Cardiac muscle cell (in vitro differentiated cells and primary cell): ENCODE measurements at places on chromosomes 12 and 14.

DNA sequence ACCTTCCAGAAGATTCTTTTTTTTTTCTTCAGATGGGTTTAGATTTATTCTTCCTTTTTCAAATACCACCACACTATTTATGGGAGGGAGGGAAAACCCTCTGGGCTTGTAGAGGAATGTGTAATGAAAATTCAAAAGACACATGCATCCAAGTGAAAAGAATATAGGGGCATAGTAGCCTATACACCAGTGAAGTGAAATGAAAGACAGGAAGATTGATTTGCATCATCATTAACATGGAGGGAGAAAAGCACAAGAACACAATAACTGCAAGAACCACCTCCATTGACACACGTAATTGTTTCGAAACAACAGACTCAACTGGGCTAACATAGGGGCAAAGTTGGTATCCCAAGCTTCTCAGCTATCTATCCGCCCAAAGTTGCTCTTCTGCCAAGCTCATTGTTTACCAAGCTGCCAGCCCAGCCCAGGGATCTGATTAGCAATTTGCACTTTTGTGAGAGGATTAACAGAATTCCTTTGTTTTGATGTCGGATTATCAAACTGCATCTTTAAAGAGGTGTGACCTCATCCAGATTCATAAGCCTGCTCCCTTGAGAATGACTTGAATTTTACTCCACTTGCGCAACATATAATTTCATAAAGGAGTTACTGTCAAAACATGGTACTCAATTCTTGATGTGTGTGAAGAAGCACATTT lies 430.5 kb upstream of the SOX5 start:
- no peak for DNase-seq

DNA sequence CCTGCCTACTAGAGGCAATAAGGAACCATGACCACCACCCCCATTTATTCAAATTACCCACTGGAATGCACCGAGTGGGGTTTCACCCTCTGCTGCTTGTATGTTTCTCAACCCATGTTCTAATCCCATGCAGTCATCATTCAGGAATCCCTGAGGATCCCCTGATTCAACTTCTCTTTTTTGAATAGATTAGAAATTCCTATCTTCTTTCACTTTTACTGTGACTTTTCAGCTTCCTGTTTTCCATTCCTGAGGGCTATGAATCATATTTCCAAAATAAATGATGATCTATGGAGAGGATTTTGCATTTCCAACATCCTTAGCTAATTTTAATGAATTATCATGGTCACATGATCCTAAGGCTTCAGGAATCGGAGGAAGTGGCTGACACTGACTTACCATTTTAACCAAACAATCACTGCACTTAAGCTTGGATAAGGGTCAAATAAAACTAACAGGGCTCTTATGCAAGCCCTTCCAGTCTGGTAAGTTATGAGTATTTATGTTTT lies 19.4 kb upstream of the P2RX4 start:
- peak; percentile 91 for DNase-seq

GRCh38 chr14:27917896-27918295 lies 848.7 kb upstream of the FOXG1 start:
- DNase-seq: no peak

- peak; percentile 93 for DNase-seq
These were observed at the start of gene SAMD4A for GRCh38 chr14:54566410-54567223. Gene SAMD4A, plus strand, starts transcription at chr14:54567128. Its CDS starts 789 bp downstream, at chr14:54567917.

- no peak for DNase-seq
These were observed 27.1 kb downstream of the KCTD10 start for GRCh38 chr12:109449845-109450532.

DNA sequence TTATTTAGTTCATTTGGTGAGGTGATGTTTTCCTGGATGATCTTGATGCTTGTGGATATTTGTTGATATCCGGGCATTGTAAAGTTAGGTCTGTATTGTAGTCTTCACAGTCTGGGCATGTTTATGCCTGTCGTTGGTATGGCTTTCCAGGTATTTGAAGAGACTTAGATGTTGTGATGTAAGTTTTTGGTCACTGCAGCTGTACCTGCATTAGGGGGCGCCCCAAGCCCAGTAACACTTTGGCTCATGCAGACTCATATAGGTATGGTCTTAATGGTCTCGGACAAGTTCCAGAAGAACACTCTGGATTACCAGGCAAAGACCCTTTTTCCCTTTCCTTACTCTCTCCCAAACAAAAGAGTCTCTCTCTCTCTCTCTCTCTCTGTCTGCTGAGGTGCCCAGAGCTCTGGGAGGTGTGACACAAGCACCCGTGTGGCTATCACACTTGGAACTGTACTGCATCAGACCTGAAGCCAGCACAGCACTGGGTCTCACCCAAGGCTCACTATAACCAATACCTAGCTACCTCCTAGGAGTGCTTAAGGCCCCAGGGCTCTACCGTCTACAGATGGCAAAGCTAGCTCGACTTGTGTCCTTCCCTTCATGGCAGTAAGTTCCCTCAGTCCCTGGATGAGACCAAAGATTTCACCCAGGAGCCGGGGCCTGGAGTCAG lies 425.8 kb upstream of the ATXN7L3B start:
- peak; percentile 57 for DNase-seq

GRCh38 chr14:55893705-55894104 lies 224.5 kb upstream of the PELI2 start:
- no peak for DNase-seq

GRCh38 chr12:48005001-48005749 lies 899 bp upstream of the COL2A1 start:
- DNase-seq: peak; percentile 52

DNA sequence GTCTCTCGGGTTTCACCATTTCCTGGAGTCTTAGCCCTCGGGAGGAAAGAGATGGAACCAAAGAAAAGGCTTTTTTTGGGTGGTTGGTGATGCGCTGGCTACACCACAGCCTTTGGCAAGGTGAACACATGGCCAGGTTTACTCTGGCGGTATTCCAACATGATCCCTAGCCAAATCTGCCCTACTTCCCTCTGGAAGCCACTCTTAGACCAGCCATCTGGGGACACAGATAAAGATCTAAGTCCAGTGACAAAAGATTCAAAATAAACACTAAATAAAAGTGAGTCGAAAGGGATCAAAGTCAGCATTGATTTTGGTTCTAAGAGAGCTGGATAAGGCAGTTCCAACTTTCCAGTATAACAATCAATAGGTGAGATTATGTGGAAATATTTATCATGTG lies 694.5 kb downstream of the VRK1 start:
- no peak for DNase-seq

DNA sequence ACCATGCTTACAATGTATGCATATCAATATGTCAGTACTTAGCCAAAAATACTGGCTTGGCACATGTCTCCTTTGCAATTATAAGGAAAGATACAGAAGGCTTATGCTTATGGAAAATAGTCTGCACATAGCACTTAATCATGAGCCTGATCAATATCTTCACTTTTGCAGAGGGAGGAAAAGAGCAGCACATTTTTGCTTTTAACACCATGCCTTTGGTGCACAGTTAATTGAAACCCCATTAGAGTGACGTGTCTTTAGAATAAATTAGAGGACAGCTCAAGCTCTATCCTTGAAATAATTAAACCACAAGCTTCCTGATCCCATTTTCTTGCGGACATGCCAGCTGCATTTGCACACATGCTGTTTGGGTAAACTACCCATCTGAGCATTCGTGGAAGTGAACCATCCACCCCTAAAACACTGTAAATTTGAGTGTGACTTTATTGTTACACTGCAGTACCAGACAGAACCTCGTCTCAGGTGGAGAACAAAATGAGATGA lies 839.9 kb upstream of the MGAT4C start:
- no peak for DNase-seq

GRCh38 chr12:132432721-132433577 lies 57.0 kb upstream of the FBRSL1 start:
- no peak for DNase-seq

GRCh38 chr12:91155990-91156389 lies 26.6 kb downstream of the DCN start:
- no peak for DNase-seq

GRCh38 chr12:78028426-78028825 lies 197.7 kb downstream of the NAV3 start:
- DNase-seq: no peak

DNA sequence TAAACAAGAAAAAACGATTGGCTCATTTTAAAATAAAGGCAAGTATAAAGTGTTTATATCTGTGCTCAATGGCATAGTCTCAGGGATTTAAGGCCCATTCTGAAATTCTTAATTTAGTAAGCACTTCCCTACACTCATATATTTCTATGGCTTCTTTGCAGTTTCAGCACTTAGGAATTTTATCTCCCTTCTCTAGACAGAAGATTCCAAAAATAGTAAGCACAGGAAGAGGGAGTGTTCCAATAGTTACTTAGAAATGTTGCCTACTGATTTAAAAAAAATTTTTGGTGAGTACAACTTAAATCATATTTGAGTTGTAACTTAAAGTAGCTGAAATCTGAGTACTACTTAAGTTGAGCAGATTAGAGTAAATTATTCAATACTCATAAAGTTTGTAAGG lies 19.8 kb downstream of the INSM2 start:
- peak; percentile 19 for DNase-seq

- peak; percentile 28 for DNase-seq
These were observed 445.8 kb downstream of the ATP23 start for GRCh38 chr12:58387199-58387598.

- DNase-seq: no peak
These were observed 5.5 kb downstream of the MAP3K12 start for GRCh38 chr12:53493610-53494391.

DNA sequence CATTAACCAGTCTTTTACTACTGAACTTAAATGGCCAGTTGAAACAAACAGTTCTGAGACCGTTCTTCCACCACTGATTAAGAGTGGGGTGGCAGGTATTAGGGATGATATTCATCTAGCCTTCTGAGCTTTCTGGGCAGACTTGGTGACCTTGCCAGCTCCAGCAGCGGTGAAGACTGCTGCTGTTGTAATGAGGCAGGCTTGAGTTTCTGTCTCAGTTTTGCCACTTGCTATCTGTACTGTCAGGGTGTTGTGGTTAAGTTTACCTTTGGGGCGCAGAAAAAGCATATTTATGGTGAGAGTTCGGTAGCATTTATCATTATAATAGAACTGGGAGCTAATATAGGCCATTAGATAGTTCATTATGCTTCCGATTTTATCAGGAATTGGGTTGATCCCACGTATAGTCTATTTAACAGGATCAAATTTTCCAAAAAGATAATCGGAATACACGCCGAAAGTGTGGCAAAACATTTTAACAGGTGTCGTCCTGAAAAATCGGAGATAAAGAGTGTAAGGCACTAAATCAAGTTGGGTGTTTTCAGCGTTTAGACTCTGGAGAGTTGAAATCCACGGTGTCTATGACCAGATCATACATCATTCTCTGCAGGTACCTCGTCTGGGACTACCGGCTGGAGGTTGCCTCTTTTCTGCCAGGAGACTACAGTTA lies 688 bp upstream of the NECAP1 start:
- no peak for DNase-seq

DNA sequence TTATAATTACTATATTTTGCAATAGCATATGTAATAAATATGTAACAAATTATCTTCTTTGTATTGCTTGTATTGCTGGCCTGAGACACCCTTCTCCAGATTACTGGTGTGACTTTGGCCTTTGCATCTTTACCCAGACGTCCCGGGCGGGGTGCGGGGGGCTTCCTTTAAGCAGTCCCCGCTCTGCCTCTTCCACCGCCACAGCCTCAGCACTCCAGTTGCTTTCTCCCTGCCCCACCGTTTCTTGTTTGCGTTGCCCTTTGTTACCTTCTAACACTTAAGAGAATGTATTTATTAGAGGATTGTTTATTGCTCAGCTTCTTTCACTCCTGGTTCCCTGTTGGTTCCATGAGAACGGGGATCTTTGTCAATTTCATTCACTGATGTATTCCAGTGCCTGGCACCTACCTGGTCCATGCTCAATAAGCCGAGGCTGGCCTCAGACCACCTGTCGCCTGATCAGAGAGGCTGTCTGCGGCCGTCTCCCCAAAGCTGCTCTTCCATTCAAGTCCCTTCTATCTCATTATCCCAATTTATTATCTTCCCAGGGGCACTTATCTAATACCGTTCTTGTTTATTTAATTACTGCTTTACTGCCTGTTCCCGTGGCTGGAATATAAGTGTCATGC lies 100.5 kb upstream of the RFLNA start:
- DNase-seq: no peak

DNA sequence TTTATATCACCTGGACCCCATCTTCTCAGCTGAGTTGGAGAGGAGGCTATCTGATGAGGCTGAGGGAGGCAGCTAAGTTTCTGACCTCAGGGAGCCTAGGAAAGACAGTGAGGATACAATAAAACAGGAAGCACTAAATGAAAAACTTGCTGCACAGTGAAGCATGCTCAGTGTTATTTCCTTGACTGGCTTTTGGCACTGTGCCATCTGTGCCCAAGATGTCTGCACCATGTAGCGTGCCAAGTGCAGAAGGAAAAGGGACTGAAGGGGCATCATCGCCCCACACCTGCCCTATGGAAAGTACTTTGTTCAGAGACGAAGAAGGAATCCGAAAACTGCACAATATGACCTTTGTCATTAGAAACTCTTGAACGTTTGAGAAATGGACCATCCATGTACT lies 102.7 kb downstream of the ANO4 start:
- no peak for DNase-seq

DNA sequence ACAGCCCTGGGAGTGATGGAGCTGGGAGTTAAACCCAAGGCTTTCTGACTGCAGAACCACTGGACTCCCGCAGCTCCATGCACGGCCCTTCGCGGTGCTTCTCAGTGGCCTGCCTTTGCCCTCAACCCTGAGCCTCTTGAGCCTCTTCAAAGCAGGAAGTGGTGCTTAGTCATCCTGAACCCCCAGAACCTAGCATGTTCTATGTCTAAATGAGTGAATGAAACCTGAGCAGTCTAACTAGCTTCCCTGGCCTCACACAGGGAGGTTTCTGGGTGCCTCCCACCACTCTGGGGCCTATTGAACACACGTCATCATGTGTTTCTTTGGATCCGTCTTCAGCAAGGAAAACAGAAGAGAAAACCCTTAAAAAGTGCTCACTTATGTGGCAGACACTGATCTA lies 117.9 kb upstream of the SFSWAP start:
- peak; percentile 47 for DNase-seq

- DNase-seq: no peak
These were observed 22.8 kb downstream of the HEBP1 start for GRCh38 chr12:12977231-12977630.

- DNase-seq: peak; percentile 20
These were observed 42.2 kb upstream of the CAPRIN2 start for GRCh38 chr12:30796891-30797371.

- no peak for DNase-seq
These were observed 109.2 kb downstream of the PRMT8 start for GRCh38 chr12:3600039-3600720.

- peak; percentile 86 for DNase-seq
These were observed 22.4 kb downstream of the MAPK1IP1L start for GRCh38 chr14:55073856-55074255.

GRCh38 chr12:43602738-43603137 lies 50.7 kb upstream of the ADAMTS20 start:
- DNase-seq: no peak

GRCh38 chr12:77238335-77238734 lies 173.0 kb upstream of the E2F7 start:
- DNase-seq: no peak

GRCh38 chr14:98899441-98899840 lies 372.6 kb downstream of the BCL11B start:
- no peak for DNase-seq

GRCh38 chr12:7113389-7113871 lies 4.4 kb upstream of the C1RL start:
- DNase-seq: peak; percentile 40

GRCh38 chr12:57149245-57149900 lies 2.0 kb upstream of the LRP1-AS start:
- DNase-seq: no peak
